ENCODE measurements at places on chromosomes 7 and 10. TPM values are rescaled to one million over a fixed set of nuclear protein-coding genes. Genes with fewer than 3 reads are reported as not detected.
A peak's percentile ranks its signal among the peaks of the same experiment; 100 is the strongest.

The RSPH10B2 gene
- total RNA-seq: not detected

DNA sequence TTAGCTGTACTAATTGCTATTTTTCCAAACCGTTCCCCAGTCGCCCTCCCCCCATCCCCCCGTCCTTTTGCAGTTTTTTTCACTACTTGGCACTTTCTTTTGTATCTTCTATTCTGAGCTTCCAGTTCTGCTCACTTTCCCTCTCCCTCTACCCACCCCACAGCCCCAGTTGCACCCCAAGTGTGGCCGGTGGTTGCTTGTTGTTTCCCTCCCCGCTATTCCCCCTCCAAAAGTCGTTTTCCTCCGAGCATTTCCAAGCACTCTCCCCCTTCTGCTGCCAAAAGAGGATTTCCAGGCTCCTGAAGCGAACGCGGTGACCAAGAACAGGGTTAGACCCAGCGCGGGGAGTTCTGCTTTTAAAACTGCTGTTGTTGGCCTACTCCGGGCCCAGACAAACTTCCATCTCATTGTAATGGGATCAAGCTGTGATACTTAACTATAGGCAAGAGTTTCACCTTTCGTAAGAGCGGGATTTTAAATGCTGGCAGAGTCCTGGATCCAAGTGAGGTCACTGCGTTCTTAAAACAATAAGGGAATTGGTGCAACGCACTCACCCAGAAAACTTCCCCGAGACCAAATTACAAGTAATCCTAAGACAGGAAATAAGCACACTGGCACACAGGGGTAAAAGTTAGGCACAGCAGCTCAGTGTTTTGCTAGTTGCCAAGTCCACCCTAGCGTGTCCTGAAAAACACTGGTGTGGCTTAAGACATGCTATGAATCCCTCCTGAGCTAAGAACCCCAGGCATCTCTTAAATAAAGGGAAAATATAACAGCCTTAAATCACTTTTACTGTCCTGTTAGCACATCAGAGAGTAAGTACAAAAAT, 1.5 kb upstream of the RGS10 start:
- peak; percentile 27 for DNase-seq

The ZNF22 gene
- total RNA-seq: 17.3 TPM

GRCh38 chr7:7713730-7714129, 4.7 kb downstream of the RPA3 start:
- no peak for DNase-seq

GRCh38 chr7:79454361-79454960, 994 bp upstream of the MAGI2 start:
- DNase-seq: no peak

- no peak for DNase-seq
These were observed 21.9 kb downstream of the EIF3B start for GRCh38 chr7:2376351-2377154.

- DNase-seq: no peak
These were observed 37.1 kb upstream of the BICC1 start for GRCh38 chr10:58475322-58476277.

The ANKRD30A gene
- not detected for total RNA-seq

DNA sequence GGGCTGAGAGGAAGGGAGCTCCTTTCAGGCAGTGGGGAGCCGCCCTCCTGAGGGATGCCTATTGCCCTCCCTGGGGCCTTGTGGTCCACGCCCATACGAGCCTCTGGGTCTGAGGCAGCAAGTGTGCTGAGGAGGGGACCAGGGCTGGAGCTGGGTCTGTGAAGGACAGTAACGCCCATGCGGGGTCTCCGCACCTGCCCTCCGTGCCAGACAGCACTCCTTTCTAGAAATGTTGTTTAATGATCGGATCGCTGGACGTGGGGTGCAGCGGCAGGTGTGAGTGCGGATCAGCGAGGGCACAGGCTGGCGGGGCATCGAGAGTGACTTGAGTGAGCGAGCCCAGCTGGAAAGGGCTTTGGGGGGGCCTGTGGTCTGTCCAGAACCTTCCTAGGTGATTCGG, 70.1 kb downstream of the ELFN1 start:
- no peak for DNase-seq

- peak; percentile 70 for DNase-seq
These were observed 95.8 kb upstream of the CACUL1 start for GRCh38 chr10:118850418-118851061.

DNA sequence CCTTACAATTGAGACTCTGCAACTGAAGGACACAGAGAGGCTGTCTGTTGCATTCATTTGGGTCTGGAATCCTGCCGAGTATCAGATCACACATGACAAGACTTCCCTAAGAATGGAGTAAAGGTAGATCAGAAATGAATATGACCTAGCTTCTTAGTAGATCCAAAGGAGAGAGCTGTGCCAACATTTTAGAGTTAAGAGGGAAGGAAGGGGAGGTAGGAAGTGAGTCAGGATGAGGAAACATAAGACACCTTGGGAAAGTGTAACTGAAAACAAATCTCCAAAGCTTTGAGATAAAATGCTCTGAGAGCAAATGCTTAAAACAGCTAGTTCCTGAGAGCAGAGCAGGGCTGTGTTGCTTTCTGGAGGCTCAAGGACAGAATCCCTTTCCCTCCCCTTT, 6.1 kb upstream of the SLC25A13 start:
- DNase-seq: no peak

- DNase-seq: no peak
These were observed 92.4 kb downstream of the TPST1 start for GRCh38 chr7:66297579-66297978.

DNA sequence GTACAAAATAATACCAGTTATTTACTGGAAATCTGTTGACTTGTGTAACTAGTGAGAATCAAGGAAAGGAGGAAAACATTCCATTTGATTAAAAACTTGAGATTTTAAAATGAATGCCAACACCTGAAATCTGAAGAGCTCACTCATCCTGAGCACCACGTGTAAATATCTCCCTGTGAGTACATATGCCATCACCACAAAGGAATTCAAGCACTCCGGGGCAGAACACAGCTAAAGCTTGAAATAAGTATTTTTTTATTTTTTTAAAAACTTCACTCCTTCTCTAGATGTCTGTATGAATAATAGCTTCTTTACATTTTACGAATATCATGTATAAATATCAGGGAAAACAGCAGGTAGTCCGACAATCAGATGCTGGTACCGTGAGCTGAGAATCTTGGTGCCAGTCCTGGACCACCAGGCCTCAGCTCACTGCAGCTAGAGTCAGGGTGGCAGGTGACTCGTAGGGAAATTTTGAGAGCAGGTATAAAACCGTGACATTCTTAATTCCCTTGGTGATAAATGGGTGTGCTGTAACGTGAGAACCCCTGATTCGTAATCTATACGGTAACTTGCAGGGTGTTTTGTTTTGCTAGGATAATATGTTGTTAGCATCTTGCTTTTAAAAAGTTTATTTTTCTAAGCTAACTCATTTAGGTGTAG, 12.7 kb downstream of the LMTK2 start:
- no peak for DNase-seq

- no peak for DNase-seq
These were observed 313.1 kb downstream of the CALN1 start for GRCh38 chr7:72098807-72099580.

DNA sequence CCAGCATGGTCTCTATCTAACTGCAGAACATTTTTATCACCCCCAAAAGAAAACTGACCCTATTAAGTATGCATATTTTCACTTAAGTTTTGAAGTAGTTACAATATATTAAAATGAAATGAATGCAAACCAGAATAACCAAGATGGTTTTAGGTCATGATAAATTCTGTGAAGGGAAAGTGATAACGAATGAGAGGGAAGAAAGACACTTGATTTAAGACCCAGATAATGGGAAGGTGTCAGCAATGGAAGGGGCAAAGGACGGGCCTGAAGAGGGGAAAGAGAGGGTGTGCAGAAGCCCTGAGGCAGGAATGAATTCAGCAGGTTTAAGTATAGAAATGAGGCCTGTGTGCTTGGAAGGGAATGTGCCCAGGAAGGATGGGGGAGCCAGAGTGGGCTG, 61.1 kb upstream of the IGFBP3 start:
- no peak for DNase-seq

- no peak for DNase-seq
These were observed 67.3 kb downstream of the AFAP1L2 start for GRCh38 chr10:114336823-114337509.

DNA sequence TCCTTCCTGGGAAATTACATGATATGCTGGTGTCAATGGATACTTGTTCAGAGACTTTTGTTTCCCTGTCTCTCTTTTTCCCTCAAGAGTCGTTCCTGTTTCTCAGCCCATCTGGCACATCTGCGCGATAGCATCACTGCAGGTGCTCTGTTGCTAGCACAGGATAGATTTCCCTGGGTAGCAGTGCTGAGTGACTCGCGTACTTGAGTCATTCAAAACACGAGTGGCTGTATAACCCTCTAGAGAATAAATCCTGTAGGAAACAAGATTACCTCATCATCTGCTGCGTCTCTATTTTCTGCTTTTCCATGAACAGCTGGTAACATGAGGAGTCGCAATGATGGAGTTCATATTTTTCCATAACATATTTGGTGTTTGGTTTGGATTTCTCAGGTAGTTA, 452.0 kb upstream of the FZD8 start:
- no peak for DNase-seq

- no peak for DNase-seq
These were observed 605.5 kb downstream of the XPNPEP1 start for GRCh38 chr10:109317746-109318366.

The AOAH gene
- total RNA-seq: 22.2 TPM

DNA sequence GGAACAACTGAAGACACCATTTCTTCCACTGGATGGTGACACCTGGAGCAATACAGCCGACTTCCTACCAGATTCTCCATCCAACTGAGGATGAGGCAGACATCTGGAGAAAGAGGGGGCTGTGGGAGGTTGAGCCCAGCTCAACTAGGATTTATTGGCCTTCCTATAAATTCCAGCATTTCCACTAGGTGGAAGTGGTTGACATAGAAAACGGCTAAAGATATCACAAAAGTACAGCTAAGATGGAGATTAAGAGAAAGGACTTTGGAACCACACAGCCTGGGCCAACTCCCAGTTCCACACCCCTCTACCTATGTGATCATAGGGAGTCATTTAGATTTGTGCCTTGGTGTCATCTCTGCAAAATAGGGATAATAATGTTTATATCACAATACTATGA, 61.3 kb upstream of the CAV2 start:
- DNase-seq: peak; percentile 57

- no peak for DNase-seq
These were observed 120.8 kb downstream of the TNS3 start for GRCh38 chr7:47461161-47461560.

- no peak for DNase-seq
These were observed 28.1 kb upstream of the ELN start for GRCh38 chr7:73999664-74000435.

DNA sequence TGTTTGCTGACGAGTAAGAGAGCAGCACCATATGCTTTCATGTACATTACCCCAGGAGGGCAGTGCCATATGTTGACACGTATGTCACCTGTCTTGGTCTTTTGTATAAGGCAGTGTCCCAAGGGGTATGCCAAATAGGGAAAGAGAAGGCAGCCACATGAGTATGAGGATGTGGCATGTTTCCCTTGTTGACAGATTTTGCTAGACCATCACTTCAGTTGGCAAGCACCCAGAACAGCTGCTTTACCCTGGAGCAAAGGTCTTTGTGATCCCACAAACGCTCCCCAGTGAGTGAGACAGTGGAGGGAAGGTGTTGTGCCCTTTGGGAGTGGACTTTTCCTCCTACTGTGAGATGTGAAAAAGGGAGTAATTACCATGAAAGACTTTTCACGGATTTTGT, 350.1 kb downstream of the ETV1 start:
- DNase-seq: no peak

DNA sequence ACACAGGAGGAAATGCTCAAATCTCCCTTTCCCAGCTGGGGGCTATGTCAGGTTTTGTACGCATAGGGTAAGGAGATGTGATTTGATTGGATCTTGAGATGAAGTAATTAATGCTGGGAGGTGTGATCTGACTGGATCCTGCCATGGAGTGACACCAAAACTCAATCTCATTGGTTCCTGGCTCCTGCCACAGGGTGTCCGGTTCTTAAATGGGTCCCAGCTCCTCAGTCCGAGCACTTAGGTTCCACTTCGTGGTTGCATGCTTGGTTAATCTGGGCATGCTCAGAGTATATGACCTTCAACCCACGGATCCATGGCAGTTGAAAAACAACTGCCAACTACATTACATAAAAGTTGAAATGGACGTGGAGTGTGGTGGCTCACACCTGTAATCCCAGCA, 3.1 kb upstream of the ZNF12 start:
- DNase-seq: no peak

- DNase-seq: no peak
These were observed 6.2 kb downstream of the BUB3 start for GRCh38 chr10:123160311-123160980.

DNA sequence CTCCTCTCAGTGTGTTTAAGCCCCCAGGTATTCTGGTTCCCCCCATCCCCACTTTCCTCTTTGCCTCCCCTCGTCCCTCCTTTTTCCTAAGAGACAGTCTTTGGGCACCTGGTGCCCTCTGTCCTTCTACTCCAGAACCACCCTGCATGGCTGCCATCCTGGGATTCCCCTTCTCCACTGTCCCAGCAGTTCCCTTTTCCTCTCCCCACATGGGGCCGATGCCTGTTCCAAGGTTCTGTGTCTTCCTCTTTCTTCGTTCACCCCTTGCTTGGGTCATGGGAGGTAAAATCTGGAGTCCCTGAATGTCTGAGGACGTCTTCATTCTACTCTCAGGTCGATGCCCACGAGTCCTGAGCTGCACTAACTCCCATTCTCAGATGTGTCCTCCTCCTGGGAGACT, 120.8 kb downstream of the TAX1BP1 start:
- no peak for DNase-seq

The CYP3A5 gene
- total RNA-seq: 52.6 TPM

DNA sequence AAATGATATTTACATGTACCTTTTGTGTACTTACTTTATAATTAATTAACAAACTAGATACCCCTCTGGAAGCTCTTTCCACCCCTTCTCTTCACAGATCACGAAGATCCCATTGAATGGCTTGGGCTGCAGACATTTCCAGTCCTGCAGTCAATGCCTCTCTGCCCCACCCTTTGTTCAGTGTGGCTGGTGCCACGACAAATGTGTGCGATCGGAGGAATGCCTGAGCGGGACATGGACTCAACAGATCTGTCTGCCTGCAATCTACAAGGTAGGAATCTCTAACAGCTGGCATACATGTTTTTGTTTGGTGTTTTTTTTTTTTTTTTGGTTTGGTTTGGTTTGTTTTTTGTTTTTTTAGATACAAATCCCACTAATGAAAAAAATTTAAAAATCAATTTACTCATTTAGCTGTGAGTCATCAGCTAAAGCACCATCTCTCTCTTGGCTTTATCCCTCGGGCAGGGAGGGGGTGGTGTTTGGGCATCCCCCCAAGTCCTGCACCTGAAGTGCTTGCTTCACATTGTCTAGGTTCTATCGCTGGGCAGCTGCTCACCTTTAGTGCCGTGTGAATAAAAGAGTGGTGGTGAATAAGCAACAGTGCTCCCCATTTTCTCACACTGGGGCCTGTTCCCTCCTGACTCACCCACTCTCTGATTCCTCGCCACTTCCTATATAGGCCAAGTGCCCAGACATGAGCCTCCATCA, 68.9 kb downstream of the MET start:
- no peak for DNase-seq

- DNase-seq: peak; percentile 39
These were observed 58.7 kb upstream of the TMEM106B start for GRCh38 chr7:12152196-12152918.

Data from colonic mucosa (tissue), 4 donors.